Mesenteric fat pad (tissue), 1 donor: ENCODE measurements at places on chromosomes 6 and 20. TPM values are rescaled to one million over a fixed set of nuclear protein-coding genes. Genes with fewer than 3 reads are reported as not detected.

- DNase-seq, result no peak
Measured at GRCh38 chr6:44044940-44045671, 82.1 kb downstream of the MRPL14 start.

DNA sequence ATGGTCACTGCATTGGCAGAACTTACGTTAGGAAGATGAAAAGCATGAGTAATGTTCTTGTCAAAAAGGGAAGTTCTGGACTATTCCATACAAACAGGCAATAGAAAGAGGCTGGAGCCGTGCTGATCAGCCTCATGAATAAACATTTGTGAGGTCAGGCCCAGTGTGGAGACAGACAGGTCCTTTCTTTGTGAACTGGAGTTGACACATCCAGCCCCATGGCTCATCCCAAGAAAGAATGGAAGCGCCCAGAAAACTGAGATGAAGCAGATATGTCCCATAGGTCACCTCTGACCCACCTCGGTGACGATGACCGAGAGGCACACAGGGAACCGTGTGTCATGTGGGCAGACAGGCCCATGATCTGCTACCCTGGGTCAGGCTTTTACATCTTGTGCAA is 276.0 kb upstream of the SGK1 start:
- no peak for DNase-seq

GRCh38 chr6:158344534-158344933 is 32.3 kb downstream of the TULP4 start:
- DNase-seq, result no peak

- DNase-seq, result no peak
Measured at GRCh38 chr6:157406661-157407060, 25.7 kb downstream of the ZDHHC14 start.

The PDCD2 gene
- total RNA-seq, result 54.1 TPM

The KIF25 gene
- 0.93 TPM for total RNA-seq
